Cortex of kidney (tissue), 1 donor: ENCODE measurements at places on chromosomes 12 and 14.

GRCh38 chr14:67526676-67527459 lies 6.2 kb upstream of the PLEKHH1 start:
- DNase-seq = no peak

DNA sequence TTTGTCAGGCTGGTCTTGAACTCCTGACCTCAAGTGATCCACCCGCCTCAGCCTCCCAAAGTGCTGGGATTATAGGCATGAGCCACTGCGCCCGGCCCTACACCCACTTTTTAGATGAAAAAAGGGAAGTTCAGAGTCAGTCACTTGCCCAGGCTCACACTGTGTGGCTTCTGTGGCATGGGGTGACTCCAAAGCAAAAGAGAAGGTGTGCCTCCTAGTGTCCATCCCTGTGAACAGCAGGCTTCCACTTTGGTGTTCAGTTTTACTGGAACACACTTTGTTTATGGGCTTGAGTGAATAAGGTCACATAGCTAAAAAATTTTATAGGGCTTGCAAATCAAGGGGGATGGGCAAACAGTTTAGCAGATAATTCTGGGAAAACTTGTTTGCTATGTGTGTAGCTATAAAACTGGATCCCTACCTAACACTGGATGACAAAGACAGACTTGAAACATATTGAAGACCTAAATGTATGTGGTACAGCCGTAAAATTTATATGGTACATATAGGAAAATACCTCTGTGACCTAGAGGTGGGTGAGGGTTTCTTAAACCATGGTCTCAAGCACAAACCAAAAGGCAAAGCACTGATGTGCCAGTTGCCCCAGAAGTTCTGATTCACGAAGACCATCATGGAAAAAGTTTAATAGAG lies 54.9 kb downstream of the EID3 start:
- no peak for DNase-seq

DNA sequence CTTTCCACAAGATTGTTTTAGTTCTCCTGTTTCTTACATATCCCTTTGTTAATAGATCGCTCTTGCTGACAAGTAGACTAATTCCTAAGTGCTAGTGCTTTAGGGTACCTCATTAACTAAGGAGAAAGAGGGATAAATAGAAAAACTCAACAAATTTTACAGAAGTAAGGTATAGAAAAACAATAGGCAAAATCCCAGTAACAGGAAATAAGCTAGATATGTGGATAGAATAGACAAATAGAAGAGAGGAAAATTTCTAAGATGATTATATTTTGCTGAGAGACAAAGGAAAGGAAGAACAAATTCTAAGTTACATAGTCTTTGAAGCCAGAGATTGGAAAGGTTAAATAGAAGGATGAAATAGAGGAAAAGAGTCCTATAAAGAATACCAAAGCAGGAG lies 1.0 kb downstream of the CD69 start:
- no peak for DNase-seq

DNA sequence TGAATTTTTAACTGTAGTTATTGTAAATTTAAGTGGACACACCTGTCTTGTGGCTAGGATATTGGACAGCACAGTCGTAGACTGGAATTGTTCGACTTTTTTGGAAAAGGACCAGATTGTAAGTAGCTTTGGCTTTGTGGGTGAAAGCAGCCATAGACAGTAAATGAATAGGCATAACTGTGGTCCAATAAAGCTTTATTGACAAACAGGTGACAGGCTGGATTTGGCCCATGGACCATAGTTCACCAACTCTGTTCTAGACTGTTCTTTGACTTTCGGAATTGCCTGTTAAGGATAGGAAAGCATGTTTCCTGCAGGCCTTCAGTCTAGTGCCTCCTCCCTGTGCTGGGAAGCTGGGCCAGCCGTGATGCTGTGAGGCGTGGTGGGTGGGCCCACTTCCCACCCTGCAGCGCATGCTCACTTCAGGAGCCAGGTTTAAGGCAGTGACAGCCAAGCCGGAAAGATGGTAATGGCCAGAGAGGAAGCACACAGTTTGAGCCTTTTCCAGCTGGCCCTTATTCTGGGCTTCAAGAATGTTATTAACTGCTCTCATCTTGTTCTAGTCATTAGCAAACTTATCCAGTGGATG lies 51.8 kb downstream of the PPP2R5C start:
- DNase-seq = no peak

DNA sequence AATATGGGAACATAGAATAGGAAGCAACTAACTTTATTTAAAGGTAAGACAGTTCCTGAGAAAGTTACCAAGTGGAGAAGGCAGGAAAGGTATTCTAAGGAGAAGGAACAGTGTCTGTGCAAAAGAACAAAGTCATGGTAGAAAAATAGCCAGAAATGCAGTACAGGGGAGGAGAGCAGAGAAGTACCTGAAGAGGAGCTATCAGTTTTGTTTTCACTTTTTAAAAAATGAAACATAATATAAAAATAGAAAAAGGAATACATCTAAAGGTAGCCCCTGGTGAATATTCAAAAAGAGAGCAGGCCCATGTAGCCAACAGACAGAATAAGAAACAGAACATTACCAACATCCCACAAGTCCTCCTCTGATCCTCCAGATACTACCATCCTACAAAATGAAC lies 408.7 kb downstream of the ADAMTS20 start:
- DNase-seq = no peak

- no peak for DNase-seq
These were observed 159.4 kb upstream of the TMTC2 start for GRCh38 chr12:82527165-82527780.

GRCh38 chr14:105126981-105127329 lies 41.6 kb downstream of the JAG2 start:
- DNase-seq = no peak

DNA sequence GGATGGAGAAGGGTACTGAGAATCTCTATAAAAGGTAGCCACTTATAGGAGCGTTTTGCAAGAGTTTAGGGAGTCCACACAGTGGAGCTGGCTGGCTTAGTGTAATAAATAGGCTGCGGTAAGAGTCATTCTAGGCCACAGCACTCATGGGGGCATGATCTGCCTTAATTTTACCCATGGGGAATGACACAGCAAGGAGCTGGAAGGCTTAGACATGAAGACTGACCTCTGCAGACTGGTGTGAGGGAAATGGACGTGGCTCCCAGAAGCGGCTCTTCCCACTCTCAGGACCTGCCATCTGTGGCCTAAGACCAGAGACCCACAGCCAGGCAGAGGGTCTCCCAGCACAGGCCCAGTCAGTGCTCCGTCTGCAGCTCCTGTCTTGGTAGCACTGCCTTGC lies 173.3 kb downstream of the PPM1H start:
- no peak for DNase-seq

DNA sequence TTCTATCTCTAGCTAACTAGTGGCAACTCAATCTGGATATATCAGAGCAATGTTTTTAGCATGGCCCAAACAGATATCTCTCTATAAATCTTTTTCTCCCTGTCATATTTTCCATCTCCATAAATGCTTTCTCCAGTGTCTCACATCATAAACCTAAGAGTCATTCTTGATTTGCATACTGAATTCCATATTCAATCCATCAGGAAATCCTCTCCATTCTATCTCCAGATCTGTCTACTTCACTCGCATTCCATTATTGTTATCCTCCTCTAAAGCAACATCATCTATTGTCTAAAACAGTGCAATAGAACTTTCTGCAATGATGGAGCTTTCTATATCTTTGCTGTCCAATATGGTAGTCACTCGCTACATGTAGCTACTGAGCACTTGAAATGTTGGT lies 45.5 kb upstream of the ERGIC2 start:
- no peak for DNase-seq
